Pulmonary artery endothelial cell (primary cell): ENCODE measurements at places on chromosomes 4 and X. TPM values are rescaled to one million over a fixed set of nuclear protein-coding genes. Genes with fewer than 3 reads are reported as not detected.

The BGN gene
- total RNA-seq: 22.9 and 35.6 TPM in 2 replicates

The SPATA18 gene
- 7.5 and 14.1 TPM in 2 replicates for total RNA-seq

The CNGA1 gene
- not detected in 2 replicates for total RNA-seq

The CLNK gene
- not detected in 2 replicates for total RNA-seq

The FAM133A gene
- not detected in 2 replicates for total RNA-seq

The SORBS2 gene
- 21.6 and 46.2 TPM in 2 replicates for total RNA-seq

The EOLA2 gene
- 26.3 and 29.3 TPM in 2 replicates for total RNA-seq

The BMPR1B gene
- 0.13 and 0.21 TPM in 2 replicates for total RNA-seq

The MTM1 gene
- 10.2 and 18.9 TPM in 2 replicates for total RNA-seq

The CORIN gene
- 0.07 and 0.56 TPM in 2 replicates for total RNA-seq

The NOX1 gene
- not detected in 2 replicates for total RNA-seq
